ENCODE measurements at places on chromosomes 1 and 21.

DNA sequence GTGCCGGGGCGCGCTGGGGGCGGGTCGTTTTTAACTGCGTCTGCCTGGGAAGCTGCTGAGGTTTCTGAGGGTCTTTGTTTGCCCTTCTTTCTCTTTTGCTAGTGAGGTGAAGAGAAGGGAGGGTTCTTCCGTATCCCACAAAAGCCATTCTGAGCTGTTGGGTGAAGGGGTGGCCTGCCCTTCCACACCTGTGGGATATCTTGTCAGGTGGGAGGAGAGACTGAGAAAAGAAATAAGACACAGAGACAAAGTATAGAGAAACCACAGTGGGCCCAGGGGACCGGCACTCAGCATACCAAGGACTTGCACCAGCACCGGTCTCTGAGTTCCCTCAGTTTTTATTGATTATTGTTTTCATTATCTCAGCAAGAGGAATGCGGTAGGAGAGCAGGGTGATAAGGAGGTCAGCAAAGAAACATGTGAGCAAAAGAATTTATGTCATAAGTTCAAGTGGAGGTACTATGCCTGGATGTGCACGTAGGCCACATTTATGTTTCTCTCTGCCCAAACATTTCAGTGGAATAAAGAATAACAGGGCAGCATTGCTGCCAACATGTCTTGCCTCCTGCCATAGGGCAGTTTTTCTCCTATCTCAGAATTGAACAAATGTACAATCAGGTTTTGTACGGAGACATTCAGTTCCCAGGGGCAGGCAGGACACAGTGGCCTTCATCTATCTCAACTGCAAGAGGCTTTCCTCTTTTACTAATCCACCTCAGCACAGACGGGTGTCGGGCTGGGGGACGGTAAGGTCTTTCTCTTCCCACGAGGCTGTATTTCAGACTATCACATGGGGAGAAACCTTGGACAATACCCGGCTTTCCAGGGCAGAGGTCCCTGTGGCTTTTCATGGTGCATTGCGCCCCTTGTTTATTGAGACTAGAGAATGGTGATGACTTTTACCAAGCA is 972 bp downstream of the PGBD2 start:
- no peak for DNase-seq

DNA sequence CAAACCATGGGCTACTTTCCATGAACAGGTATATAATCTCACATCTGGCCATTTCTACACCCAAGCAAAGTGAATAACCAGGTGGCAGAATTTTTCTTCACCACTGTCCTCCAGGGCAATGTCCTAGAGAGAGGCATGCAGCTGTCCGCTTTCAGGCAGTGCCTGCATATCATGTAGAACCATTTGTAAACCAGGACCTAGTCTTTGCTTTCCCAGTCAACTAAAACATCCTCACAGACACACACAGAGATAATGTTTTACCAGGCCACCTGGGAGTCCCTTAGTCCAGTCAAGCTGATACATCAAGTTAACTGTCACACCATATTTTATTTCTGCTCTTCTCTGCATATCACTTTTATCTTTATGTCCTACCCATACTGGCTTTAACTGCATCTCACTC is 26.2 kb downstream of the TNFSF18 start:
- DNase-seq, result no peak

DNA sequence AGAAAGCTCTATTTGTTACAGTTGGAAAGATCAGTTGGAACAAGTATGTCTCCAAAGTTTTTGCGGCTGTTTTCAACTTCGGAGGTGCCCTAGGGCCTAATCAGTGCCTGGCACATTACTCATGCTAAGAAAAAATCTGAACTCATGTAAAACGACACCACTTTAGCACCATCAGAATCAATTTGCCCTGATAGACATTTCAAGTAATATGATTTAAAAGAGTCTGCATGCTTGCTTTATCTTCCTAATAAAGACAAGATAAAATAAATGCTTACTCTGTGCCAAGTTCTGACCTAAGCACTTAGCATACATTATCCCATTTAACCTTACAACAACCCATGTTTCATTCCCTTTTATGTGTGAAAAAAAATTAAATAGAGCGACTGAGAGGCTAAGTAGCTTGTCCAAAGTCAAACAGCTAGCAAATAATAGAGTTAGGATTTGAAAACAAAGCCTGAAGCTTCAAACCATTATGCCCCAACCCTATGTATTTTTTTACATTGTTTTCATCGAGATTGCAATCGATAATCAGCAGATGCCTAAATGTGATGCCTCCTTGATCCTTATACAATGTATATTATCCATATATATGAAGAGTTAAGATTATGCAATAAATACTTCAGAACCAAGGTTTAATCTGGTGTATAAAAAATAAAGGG is 91.3 kb downstream of the DENND1B start:
- DNase-seq, result no peak

- DNase-seq, result no peak
Measured at GRCh38 chr1:54982739-54983138, 2.3 kb downstream of the TMEM61 start.

- DNase-seq, result no peak
Measured at GRCh38 chr1:29579821-29580425, 343.6 kb downstream of the PTPRU start.

- DNase-seq, result no peak
Measured at GRCh38 chr1:173852105-173852504, 15.7 kb downstream of the GAS5 start.

GRCh38 chr1:33087677-33088076 is 6.7 kb downstream of the AZIN2 start:
- no peak for DNase-seq

DNA sequence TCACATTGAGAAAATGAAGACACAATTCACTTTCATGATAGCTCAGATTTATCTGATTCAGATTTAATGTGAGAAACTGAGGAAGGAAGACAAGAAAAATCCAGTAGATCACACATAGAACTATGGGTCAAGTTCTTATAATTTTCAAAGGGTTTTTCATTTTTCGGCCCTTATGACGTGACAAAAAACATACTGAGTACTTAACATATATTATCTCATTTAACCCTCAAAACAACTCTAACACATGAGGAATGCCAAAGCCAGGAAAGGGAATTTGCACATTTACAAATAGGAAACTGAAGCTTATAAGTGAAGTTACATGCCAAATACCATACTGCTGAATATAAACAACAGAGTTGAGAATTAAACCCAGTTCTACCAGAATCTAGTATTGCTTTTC is 27.6 kb downstream of the SOD1 start:
- DNase-seq, result no peak

DNA sequence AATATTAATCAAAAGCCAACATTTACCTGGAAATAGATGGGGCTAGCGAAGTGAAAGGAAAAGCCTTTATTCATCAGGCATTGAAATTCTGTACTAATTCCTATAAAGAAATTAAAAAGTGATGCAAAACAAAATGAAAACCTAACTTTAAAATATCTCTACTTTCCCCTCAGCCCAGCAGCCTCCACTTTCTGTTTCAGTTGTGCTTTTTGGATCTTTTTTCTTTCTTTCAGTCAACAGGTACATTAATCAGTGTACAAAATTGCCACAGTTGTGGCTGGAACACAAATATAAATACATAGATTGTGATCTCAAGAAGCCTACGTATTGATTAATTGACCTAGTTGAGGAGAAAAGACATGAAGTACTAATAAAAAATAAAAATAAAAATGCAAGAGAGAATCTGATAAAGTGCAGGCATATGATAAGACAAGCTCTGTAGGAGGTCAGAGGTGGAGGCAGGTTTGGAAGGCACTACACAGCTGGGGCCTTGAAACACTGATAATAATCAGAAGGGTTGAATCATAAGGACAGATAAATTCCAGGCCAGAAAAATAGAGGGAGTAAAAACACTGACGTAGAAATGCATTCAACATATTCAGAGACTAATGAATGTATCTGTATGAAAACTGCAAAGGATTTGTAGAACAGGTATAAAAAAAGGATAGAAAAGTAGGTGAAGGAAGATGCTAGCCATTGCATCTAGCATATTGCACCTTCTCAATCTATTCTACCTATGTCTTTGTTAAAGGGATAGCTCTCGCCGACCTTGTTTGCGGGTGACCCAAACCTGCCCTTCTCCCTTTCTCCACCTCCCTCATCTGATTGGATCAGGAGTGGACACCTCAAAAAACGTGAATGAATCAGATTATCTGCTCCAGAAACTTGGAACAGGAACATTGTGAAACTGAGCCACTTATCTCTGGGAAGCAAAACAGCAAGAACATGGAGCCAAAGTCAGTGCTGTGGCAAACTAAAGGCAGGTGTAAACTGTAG is 607.8 kb upstream of the ADGRL2 start:
- DNase-seq, result no peak
